ENCODE measurements at places on chromosomes 1 and 21. TPM values are rescaled to one million over a fixed set of nuclear protein-coding genes. Genes with fewer than 3 reads are reported as not detected.

The APOBEC4 gene
- not detected for polyA plus RNA-seq

The HENMT1 gene
- polyA plus RNA-seq, result 5.3 TPM

The JAM2 gene
- 2.3 TPM for polyA plus RNA-seq

The TMEM69 gene
- polyA plus RNA-seq, result 54.3 TPM

The ANKRD35 gene
- polyA plus RNA-seq, result 3.4 TPM

The SPATA6 gene
- 5.5 TPM for polyA plus RNA-seq

The PRR9 gene
- not detected for polyA plus RNA-seq

The SEC16B gene
- 2.7 TPM for polyA plus RNA-seq

The ACTN2 gene
- polyA plus RNA-seq, result 0.07 TPM

The OR6N1 gene
- not detected for polyA plus RNA-seq

The IGSF9 gene
- polyA plus RNA-seq, result not detected

The SLC2A5 gene
- polyA plus RNA-seq, result 5.8 TPM

The SLC16A4 gene
- 32.8 TPM for polyA plus RNA-seq

The RNF186 gene
- not detected for polyA plus RNA-seq

The USH2A gene
- polyA plus RNA-seq, result 0.01 TPM

The OPRD1 gene
- not detected for polyA plus RNA-seq

The SYT6 gene
- not detected for polyA plus RNA-seq

The VANGL2 gene
- polyA plus RNA-seq, result 0.02 TPM

The LYPLA2 gene
- 20.4 TPM for polyA plus RNA-seq

The RAB7B gene
- 20.1 TPM for polyA plus RNA-seq

The LCE5A gene
- not detected for polyA plus RNA-seq

The C1orf94 gene
- 0.10 TPM for polyA plus RNA-seq

The AGT gene
- polyA plus RNA-seq, result 0.38 TPM

The PPFIA4 gene
- polyA plus RNA-seq, result 3.2 TPM

The HTR6 gene
- not detected for polyA plus RNA-seq

The PLCH2 gene
- polyA plus RNA-seq, result 0.10 TPM

The SPRR2F gene
- not detected for polyA plus RNA-seq

The OR2T35 gene
- not detected for polyA plus RNA-seq

The DNM3 gene
- 1.9 TPM for polyA plus RNA-seq

The SHE gene
- polyA plus RNA-seq, result not detected
